ENCODE measurements at places on chromosomes 3 and 15.
A peak's percentile ranks its signal among the peaks of the same experiment; 100 is the strongest.

DNA sequence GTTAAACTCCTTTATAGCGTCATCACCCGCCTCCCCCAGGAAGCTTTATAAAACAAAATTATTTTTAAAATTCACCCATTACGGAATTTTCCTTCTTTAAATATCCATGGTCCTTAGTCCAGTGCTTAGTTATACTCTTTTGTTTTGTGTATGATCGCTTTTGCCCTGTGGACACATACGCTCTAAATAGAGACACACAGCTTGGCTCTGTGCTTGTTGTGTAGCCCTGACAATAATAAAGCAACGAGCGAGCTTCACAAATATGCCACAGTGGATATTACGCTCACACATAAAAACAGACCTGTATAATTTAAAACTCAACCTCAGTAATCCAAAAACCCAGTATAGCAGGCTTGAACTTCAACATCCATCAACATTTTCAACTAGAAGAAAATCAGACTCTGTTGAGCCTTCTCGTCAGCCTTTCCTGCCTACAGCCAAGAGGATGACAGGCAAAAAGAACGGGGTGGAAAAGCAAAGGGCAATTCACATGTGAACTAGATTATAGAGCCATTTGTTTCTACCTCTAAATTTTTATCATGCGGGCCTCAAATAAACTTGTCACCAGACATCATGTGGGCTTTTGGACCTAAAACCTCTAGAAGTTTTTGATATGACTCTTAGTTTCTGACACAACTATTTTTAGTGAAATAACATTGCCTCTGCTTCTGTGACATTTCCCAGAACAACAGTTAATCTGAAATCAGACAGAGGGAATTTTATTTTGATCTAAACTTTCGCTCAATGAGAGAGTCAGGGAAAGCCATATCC, 89.6 kb upstream of the THBS1 start:
- DNase-seq, result no peak

DNA sequence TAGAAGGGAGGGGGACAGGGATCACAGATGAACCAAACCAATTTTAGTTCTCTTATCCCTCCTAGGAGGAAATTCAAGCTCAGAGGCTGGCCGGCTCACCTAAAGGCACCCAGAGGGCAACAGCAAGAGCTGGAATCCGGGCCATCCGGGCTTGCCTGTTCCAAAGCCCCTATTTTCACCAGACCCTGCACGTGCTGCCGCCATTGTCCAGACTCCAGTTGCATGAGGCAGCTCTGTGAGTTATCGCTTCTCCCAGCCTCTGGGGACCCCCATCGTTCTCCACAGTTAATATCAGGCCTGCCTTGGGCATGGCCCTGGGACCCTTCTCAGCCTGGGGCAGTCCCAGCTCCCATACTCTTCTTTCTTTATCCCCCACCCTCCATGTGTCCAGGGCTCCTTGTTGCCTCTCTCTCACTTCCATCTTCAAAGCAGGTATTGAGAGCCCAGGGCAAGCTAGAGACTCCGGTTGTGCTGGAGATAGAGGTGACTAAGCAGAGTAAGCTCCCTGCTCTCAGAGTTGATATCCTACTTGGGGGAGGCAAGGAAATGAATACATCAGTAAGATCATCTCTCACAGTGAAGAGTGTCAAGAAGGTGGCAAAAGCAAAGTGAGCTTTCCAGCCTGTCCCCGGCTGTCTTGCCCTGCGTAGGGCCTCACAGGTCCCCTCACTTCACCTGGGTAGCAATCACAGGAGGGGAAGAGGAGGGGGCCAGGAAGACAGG, 322.8 kb downstream of the UACA start:
- no peak for DNase-seq

- DNase-seq, result no peak
These were observed 148.3 kb downstream of the MBNL1 start for GRCh38 chr3:152416808-152417580.

- no peak for DNase-seq
These were observed 274.7 kb downstream of the ERC2 start for GRCh38 chr3:56193519-56193918.

- no peak for DNase-seq
These were observed 2.5 kb downstream of the CLDN11 start for GRCh38 chr3:170421111-170421641.

DNA sequence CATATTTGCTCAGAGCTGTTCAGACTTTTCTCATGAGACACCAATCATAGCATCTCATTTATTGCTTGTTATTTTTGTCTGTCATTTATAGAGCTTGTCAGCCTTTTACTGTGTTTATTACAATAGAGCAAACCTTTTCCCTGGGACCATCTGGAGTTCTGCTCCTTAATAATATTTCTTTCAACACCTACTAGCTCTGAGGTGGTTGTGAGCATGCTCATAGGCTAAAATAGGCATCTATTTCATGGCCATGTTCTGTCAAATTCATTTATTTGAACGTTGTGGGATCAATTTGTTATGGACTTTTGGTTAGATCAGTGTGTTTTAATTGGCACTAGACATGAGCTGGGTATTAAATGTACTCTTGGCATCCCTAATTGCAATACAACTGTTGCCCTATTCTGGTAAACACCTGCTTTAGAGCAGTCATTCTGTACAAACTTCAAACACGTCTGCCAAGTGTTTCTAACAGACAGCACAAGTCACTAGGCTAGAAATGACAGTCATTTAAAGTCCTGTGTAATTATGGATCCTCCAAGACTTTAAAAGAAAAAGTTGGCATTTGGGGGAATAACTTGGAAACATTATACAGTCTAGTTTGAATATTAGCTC, 766.3 kb downstream of the ZNF385D start:
- no peak for DNase-seq

GRCh38 chr15:40960925-40961324, 7.7 kb downstream of the CHAC1 start:
- DNase-seq, result no peak

- peak; percentile 29 for DNase-seq
These were observed 54.5 kb downstream of the ST3GAL6 start for GRCh38 chr3:98817547-98818041.

- no peak for DNase-seq
These were observed 587 bp downstream of the PIGX start for GRCh38 chr3:196712514-196713413.

- DNase-seq, result peak; percentile 97
These were observed 5.8 kb downstream of the PRRT3 start for GRCh38 chr3:9946112-9947024.

Measured in HuH-7.5 (cell line).